HepG2 (cell line): ENCODE measurements at places on chromosomes 11 and 22.
A peak's percentile ranks its signal among the peaks of the same experiment; 100 is the strongest.

DNA sequence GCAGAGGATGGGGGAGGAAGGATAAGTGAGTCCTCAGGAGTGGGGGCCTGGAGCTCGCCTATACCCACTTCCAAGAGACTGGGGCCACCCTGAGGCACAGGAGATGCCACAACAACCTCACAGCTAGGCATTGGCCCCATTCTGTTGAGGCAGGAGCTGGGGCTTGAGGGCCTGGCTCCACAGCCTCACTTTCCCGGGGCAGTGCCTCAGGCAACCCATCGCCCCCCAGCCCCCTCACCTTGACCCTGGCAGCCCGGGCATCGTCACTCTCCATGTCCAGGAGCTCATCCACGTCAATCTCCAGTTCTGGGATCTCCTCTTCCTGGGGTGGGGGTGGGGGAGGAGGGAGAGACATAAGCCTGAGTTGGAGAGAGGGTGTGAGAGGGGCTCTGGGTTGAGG lies 1.8 kb downstream of the PPP1R14B start:
- no peak for DNase-seq

- DNase-seq = no peak
These were observed 21.5 kb upstream of the PARVG start for GRCh38 chr22:44159221-44159620.

- no peak for DNase-seq
These were observed 19.8 kb downstream of the KCNQ1 start for GRCh38 chr11:2464451-2465165.

GRCh38 chr11:64539239-64539638 lies 51.8 kb upstream of the SLC22A12 start:
- no peak for DNase-seq

- no peak for DNase-seq
These were observed 370.1 kb downstream of the OPCML start for GRCh38 chr11:133162227-133162626.

GRCh38 chr11:70145071-70145470 lies 58.0 kb upstream of the FADD start:
- DNase-seq = no peak

GRCh38 chr22:33920927-33921524 lies 750 bp upstream of the LARGE1 start:
- peak; percentile 86 for DNase-seq

GRCh38 chr11:30422447-30423278 lies 99.8 kb downstream of the ARL14EP start:
- DNase-seq = no peak

- no peak for DNase-seq
These were observed 156.1 kb upstream of the NECTIN1 start for GRCh38 chr11:119885067-119885466.

DNA sequence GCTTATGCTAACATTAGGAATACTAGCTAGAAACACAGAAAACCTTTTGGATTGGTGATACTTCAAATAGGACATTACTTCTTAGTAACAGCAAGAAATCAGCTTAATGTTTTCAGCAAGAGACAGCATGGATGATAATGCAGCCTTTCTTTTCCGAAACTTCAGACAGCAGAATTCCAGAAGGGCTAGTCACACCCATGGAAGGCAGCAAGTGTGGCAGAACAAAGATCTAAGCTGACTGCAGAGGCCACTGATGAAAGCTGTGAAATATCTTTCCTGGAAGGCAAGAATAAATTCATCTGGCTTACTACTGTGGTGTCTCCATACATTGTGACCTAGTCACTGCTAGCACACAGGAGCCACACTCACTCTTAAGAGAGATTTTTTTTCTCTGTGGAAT lies 100.3 kb downstream of the CCDC83 start:
- DNase-seq = no peak

- DNase-seq = no peak
These were observed 11.6 kb upstream of the RTN4R start for GRCh38 chr22:20279662-20280134.

DNA sequence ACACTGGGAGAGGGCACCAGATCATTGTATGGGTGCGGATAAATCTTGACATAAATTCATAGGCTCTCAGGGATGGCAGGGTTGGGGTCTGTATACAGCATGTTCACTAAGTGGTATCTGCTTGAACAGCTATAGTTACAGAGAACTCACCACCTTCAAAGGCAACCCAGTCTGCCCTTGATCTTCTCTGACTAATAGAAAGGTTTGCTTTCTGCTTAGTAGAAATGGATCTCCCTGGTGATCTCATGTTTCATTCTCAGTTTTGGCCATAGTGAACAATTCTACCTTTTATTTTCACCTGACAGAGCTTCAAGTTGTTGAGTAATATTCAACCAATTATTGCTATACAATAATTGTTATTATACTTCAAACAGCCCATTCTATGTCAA lies 32.4 kb downstream of the CNTF start:
- DNase-seq = no peak

DNA sequence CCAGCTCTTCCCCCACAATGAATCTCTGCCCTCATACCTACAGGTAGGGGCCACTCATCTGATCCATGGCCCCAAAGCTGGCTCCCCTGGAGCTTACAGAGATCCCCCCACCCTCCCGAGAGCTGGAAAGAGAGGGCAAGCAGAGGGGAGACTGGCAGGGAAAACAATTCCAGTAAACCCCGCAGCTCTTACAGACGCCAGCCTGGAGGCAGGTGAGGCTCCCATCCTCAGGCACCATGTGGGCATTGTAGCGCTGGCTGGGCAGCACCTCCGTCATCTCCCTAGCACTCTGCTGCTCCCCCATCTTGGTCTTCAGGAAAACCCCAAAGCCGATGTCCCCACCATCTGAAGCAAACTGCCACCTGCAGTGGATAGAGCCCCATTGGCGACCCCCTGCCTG lies 14.1 kb downstream of the SEC14L4 start:
- no peak for DNase-seq

DNA sequence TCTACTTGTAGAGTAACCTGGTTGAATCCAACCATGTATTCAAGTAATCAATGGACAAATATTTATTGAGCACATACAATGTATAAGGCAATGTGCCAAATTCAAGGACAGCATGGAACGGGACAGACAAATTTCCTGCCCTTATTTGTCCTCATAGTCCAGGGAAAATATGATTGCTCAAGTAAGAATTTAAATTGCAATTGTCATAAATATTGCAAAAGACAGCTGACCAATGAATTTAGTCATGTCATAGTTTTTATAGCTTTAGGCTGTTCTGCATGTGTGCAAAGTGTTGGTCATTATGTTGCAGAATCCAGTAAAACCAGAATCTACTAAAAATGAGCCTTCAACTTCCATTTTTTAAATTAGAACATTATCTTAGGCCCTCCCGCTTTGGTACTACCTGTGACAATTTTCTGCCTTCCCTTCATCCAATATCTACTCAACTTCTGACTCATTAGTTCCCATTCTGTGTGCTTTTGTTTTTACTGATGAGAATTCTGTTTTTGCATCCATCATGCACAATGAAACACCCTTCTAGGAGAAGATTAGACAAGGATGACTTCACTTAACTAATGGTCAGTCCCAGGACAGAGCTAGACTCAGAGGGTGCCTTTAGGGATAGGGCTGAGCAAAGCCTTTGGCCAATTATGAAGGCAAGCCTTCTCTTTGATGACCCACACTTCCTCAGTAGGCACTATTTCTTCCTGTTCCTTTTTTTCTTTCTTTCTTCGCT lies 45.8 kb upstream of the FIBIN start:
- DNase-seq = no peak

GRCh38 chr11:130911306-130911705 lies 5.0 kb downstream of the SNX19 start:
- no peak for DNase-seq

DNA sequence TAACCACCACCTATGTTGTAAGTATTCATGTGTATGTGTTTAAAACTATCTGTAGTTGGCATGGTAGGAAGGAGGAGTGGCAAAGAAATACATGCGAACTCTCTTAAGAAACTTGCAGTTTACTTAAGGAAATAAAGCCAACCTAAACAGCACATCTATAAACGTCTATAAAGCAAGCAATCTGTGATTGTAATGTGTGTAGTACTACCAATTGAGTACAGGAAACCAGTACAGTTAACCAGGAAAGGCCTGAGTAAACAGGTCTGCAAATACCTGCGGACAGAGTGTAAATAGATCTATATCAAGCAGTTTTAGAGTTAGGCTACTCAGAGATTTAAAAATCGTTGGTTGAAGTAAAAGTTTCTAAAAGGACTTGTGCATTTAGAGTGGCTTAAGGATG lies 59.5 kb upstream of the AMOTL1 start:
- no peak for DNase-seq

DNA sequence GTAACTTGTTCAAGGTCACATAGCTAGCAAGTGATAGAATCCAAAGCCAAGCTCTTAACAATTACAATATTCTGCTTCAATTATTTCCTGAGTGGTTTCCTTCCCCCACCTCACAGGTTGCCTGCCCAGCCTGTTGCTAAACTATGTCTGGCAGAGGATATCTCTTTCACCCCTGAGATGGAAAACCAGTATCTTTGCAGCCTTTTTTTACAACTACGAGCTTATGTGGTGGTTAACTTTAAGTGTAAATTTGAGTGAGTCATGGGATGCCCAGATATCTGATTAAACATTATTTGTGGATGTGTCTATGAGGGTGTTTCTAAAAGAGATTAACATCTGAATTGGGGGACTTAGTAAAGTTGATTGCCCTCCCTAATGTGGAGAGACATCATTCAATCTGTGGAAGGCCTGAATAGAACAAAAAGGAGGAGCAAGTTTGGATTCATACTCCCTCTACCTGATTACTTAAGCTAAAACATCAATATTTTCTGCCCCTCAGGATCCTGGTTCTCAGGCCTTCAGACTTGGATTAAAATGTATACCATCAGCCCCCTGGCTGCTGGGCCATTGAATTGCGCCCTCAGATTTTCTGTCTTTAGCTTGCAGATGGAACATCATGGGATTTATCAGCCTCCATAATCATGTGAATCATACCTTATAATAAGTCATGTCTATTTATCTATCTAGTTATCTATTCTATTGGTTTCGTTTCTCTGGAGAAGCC lies 911.9 kb downstream of the METTL15 start:
- DNase-seq = no peak

DNA sequence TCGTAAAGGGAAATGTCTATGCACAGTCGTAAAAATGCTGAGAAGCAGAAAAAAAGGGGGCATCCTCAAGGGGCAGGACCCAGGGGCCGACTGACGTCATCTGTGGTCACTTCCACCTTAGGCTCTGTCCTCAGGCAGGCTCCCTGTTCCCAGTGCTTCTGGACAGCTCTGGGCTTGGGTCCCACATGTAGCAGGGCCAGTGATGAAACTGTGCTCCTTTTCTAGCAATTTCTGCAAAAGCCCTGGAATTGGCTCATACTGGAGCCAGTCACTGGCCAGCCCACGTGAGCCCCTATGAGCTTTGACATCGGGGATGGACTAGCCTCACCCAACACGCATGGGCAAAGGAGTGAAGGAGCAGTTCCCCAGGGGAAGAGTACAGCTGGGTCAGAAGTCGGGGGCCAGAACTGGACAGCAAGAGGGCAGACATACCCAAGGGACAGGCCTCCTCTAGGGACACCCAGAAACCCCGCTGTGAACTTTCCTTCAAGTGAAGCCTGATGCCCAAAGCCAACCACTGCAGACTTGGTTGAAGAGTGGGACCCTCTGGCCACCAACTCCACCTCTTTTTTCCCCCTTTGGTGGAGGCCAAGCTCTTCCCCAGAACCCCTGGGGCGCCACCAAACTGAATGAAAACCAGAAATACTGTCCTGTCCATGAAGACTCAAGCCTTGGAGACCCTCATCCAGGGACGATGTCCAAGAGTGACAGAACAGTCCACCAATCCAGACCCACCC lies 1349.0 kb downstream of the BRD1 start:
- DNase-seq = no peak

DNA sequence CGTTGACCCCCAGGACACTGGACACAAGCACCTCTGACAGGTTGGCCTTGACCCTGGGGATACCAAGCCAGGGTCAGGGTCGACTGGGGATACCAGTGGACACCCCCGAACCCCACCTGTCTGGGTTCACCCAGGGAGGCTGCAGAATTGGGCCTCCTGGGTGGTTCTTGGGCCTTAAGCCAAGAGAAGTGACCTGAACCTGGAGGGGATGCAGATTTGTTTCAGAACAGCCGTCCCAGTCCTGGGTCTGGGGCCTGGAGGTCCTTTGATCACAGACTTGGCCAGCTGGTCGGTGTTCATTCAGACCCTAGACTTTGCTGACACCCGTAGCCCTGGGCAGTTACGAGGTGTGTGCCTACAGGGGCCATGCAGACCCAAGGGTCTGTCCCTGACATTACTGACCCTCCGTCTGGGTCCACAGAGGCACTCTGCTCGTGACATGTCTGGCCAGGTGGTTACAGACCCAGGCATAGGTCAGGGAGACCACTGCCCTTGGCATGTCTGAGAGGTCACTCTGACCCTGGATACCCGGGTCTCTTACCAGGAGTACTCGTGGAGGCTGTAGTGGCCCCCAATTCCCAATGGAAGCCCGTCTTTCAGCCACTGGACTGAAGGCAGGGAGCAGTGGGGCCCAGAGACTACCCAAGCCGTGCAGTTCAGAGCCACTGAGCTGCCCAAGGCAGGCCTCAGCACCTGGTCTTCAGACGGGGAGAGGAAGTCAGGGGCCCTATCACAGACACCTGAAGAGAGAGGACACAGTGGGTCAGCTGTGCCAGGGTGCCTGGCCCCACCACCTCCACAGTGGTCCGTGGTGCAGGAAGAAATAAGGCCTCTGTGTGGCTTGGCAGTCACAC lies 6.4 kb downstream of the SIGIRR start:
- no peak for DNase-seq

DNA sequence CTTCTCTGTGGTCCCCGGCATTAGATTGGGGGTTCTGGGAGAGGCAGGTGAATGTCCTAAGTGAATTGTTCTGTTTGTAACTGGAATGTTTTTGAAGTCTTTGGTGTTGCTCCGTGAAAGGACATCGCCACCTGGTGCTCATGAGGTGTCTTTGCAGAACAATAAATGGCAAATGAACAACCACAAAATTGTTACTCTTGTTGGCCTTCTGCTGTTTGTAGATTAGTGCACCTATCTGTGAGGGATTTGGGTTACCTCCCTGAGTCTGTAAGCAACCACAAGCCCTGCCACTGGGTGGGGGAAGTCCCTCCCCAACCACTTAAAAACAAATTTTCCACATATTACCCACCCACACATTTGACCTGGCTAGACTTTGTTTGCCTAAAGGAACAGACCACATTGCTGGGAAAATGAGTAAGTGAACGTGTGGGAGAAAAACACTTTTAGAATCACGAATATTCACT lies 4.7 kb downstream of the MPEG1 start:
- DNase-seq = peak; percentile 48

DNA sequence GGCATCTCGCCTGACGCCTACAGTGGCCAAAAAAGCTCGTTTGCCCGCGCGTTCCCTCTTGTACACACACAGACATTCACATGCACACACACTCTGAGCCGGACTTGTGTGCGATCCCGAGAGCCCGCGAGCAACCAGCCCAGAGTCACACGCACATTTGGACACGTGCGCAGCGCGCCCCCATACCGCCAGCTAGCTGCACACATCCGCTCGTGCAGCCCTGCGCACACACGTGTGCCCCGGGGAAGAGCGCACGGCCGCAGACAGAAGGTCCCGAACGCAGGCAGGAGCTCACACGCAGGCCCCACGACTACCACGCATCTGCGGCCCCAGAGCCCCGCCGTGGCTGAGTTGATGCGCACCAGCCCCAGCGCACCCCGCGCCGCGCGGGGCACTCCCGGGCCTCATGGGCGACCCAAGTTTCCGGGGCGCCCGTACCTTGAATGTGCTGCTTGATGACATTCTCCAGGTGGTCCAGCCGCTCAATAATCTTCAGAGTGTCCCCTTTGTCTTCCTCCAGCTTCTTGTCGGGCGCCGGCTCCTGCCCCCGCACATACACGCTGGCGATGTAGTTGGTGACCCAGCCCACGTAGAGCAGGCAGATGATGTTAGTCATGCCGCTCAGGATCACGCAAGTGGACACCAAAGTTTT lies 758 bp downstream of the GALNT18 start:
- DNase-seq = no peak

GRCh38 chr11:18721561-18722292 lies 4.3 kb downstream of the IGSF22 start:
- no peak for DNase-seq
